SJSA1 (cell line): ENCODE measurements at places on chromosomes 1 and 21.

GRCh38 chr1:185017338-185017737 is 28.0 kb upstream of the RNF2 start:
- peak; percentile 48 for DNase-seq

DNA sequence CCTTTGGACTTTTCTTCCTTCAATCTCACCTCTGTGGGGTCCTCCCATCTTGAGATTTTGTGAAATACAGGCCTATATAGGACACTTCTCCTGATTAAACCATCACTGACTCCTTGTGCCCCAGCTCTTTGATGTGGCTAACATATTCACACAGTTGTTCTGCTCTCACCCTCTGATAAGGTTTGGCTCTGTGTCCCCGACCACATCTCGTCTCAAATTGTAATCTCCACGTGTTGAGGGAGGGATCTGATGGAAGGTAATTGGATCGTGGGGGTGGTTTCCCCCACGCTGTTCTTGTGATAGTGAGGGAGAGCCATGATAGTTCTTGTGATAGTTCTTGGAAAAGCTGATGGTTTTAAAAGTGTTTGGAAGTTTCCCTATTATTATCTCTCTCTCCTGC is 19.7 kb downstream of the LRRC7 start:
- no peak for DNase-seq

- DNase-seq, result no peak
Measured at GRCh38 chr1:15681349-15682292, 2.5 kb upstream of the PLEKHM2 start.

- no peak for DNase-seq
Measured at GRCh38 chr1:192652159-192652558, 16.2 kb downstream of the RGS13 start.

DNA sequence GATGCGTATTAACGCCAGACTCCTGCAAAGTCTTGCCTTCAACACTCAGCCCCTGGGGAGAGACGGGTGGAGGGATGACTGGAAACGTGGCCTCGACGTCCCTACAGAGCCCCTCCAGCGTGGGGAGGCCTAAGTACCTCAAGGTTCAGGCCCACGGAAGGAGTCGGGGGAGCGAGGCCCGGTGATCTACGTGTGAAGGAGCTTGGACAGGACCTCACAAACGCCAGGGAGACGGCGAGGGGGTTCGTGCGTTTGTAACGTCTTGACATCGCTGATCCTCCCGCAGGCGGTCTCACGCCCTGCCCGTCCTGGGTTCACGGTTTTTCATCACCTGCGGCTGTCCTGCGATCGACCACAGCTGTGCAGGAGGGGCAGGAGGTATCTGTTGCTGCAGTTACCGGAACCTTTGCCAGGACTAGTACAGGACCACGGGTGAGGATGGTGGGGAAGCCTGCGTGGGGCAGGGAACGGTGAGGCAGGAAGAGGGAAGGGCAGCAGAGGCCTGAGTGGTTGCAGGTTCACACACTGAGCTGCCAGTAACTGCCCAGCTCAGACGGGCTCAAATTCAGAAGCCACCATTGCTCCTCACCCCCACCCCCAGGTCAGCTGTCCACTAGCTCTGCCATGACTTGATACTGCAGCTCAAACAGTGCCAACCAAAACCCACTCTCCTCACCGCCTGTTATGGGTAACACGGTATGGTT is 889 bp upstream of the CCNL2 start:
- no peak for DNase-seq

- DNase-seq, result no peak
Measured at GRCh38 chr1:174815474-174815908, 184.3 kb upstream of the CACYBP start.

DNA sequence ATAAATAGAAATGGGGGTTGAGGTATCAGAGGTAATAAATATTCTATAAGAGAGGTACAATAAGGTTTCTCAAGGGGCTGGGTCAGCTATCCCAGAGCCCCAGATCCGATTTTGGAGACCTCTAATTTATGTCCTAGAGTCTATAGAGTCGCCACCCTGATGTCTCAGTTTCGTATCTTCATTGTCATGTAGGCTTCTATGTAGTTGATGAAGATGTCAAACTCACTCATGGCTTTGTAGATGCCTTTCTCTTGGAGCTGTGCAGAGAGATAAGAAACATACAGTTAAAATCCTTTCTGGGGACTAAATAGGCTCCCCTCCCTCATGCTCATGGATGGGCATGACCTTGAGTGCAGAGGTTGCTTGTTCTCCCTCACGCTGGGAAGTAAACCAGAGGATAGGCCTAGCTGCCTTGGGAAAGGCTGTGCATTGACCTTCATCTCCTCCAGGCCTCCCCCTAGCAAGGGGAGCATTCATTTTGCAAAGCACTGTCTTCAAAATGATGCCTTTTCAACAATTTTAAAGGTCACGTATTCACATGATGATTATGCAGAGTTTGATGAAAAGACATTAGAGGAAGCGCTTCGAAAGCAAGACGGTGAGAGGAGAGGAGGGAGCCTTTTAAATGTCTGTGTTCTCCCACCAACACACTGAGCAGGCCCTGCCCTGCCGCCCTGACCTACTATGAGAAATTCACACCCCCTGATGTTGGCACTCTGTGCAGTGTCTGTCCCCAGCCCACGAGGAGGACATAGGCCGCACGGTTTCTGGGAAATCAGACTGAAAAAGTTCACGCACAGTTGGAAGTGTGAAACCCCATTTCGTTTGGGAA is 1.9 kb upstream of the IL19 start:
- DNase-seq, result no peak

- DNase-seq, result no peak
Measured at GRCh38 chr1:76048926-76049325, 25.6 kb upstream of the ST6GALNAC3 start.

DNA sequence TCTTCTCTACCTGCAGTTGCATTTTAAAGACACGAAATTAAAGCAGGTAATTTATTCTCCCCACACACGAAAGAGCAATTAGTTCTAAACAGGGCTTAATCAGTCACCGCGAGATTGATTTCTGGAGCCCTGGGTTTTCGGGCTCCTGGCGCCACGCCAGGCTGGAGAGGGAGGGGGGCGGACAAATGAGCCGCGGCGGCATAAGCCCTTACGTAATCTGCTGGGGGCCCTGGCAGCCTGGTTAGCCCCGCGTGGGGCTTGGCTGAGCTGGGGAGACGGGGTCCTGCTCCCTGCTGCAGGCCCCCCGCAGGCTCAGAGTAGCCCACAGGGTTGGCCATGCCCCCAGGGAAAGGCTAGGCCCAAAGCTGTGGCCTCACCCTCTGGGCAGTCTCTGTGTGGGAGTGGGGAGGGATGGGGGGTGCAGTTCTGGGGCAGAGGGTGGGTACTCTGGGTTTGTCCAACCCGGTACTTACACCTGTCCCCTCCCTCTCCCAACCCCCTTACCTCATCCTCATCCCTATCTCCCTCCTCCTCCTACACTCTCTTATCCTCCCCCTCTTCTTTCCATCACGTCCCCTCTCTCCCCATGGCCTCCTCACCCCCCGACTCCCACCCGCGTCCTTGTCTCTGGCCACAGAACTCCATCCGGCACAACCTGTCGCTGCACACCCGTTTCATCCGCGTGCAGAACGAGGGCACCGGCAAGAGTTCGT is 19.9 kb downstream of the FOXO6 start:
- DNase-seq, result no peak

DNA sequence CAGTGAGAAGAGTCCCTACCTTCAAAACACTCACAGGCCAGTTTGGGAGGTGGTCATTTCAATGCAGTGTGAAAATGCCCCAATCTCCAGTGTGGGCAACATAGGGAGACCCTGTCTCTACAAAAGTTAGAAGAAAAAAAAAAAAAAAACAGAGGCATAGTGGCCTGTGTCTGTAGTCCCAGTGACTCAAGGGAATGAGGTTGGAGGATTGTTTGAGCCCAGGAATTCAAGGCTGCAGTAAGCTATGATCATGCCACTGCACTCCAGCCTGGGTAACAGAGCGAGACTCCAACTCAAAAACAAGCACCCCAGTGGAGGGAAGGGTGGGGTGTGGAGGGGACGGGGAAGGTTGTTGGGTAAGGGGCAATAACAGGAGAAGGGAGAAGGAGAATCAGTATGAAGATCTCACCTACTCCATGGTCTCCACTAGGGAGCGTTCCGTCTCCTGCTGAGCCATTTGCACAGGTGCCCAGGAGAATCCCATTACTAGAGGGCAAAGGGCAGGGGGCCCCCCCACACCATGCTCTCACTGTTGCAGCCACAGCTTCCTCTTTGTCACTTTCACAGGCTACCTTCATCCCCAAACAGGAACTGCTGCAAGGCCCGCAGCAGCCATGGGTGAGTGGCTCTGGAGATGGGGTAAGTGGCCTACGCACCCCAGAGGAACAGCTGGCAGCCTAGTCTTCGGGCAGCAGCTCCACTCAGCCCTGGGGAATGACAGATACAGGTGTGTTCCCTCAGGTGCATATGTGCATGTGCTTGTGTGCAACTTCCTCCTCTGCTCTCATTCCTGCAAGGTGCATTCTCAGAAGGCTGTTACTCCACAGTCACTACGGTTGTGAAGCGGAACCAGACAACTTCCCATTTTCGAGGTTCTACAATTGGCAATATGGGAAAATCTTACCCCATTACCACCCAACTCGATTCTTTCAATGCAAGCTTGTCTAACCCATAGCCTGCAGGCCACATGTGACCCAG is 87.9 kb upstream of the LYST start:
- DNase-seq, result no peak

- DNase-seq, result no peak
Measured at GRCh38 chr1:116949213-116949985, 39.7 kb downstream of the PTGFRN start.

- DNase-seq, result no peak
Measured at GRCh38 chr1:231070758-231071444, 30.8 kb upstream of the FAM89A start.
